Endodermal cell (in vitro differentiated cells): ENCODE measurements at places on chromosomes 2 and 18. TPM values are rescaled to one million over a fixed set of nuclear protein-coding genes. Genes with fewer than 3 reads are reported as not detected.

The TMEFF2 gene
- not detected in 3 replicates for total RNA-seq

The CPO gene
- total RNA-seq = 0.42 to 0.95 TPM (median 0.70 TPM) in 3 replicates

- no peaks in the 10 kb centered on the region for H3K27me3 ChIP-seq
- no peaks in the 10 kb centered on the region for H3K4me1 ChIP-seq
- H3K4me3 ChIP-seq = no peak overlapping the region
- H3K36me3 ChIP-seq = no peaks in the 10 kb centered on the region
- no peak overlapping the region for H3K27ac ChIP-seq
- DNase-seq = no peak
These were observed 268.5 kb downstream of the CELF4 start for GRCh38 chr18:37297106-37297505.

DNA sequence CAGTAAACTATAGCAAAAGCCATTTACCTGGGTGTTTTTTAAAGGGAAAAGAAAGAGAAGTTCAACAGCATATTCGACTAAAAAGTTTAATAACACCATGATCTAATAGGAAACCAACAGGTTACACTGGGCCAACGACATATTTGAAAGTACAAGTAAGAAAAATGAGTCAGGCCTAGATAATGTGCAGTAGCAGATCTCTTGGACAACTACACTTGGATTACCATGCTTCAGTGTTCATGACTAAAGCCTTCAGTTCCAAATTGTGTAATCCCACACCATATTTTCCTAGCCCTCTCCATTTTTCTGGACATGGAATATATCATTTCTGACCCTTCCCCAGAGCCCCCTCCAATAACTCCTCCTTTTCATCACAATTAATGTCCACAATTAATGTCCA lies 39.1 kb upstream of the FIGN start:
- no peak overlapping the region for H3K4me3 ChIP-seq
- no peaks in the 10 kb centered on the region for H3K36me3 ChIP-seq
- no peak for DNase-seq
- H3K4me1 ChIP-seq = no peaks in the 10 kb centered on the region

- H3K27me3 ChIP-seq = no peaks in the 10 kb centered on the region
- H3K4me1 ChIP-seq = peaks cover 10% of the 10 kb centered on the region
- H3K4me3 ChIP-seq = no peak overlapping the region
- H3K36me3 ChIP-seq = peaks cover 42% of the 10 kb centered on the region
These were observed 1.7 kb upstream of the VAMP5 start for GRCh38 chr2:85582492-85582891.

DNA sequence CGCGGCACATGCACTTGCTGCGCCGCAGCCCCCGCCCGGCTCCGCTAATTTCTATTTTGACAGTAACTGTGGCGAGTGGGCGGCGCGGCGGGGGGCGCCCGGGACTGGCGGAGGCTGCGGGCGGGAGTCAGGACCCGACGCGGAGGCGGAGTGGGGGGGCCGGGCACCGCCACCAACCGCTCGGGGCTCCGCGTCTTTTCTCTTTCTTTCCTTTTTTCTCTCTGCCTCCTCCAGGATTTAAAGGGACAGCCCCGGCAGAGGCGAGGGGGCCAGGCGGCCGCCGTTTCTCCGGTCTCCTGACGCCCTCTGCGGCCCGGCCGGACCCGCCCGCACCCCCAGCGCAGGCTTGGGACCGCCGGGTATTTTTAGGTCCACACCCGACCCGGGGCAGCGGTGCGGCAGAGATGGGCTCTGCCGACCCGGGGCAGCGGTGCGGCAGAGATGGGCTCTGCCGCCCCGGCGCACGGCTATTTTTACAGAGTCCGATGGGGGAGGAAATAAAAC lies 460 bp upstream of the ZBTB7C start:
- H3K36me3 ChIP-seq = no peaks in the 10 kb centered on the region
- H3K4me1 ChIP-seq = no peaks in the 10 kb centered on the region
- no peak overlapping the region for H3K27ac ChIP-seq
- peak; percentile 80 for DNase-seq
- H3K27me3 ChIP-seq = peaks cover 69% of the 10 kb centered on the region

- no peaks in the 10 kb centered on the region for H3K36me3 ChIP-seq
- no peaks in the 10 kb centered on the region for H3K4me1 ChIP-seq
- H3K27me3 ChIP-seq = peaks cover 33% of the 10 kb centered on the region
- H3K27ac ChIP-seq = no peak overlapping the region
These were observed 201.9 kb upstream of the NT5C1B start for GRCh38 chr2:18791172-18791797.

DNA sequence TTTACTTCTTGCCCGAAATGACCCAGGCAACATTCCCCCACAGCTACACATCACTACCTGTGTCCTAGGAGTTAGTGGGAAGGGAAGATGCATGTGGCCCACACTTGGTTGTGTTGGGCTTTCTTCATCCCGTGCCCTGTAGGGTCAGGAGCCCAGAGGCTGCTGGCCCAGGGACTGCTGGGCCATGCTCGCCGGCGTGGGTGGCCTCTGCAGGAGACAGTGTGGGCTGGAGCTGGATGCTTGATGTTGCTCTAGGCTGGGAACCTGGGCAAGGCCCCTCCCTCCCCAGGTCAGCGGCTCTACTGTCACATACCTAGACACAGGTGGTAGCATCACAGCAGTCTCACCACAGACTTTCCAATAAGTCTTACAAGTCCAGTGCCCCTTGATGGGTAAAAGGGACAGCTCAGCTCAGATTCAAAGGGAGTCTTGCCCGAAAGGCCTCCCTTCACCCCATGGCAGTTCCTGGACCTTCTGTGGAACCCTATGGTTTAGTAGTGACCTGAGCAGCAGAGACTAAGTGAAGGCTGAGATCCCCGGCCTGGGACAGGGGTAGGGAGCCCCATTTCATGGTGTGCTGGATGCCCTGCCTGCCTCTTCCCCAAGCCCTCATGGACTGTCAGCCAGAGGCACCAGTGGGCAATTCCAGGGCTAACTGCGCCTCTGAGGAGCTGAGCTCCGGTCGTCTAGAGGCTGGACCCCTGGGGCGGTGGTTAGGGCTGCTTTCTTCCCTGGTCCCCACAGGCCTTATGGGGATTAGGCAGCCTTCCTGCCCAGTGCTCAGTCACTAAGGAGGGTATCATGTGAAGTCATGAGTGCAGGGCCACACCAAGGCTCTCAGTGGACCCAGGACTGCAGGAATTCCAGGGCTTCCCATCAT lies 45.4 kb upstream of the FAHD2A start:
- DNase-seq = peak; percentile 16
- H3K4me3 ChIP-seq = no peak overlapping the region
- no peaks in the 10 kb centered on the region for H3K27me3 ChIP-seq
- H3K36me3 ChIP-seq = no peaks in the 10 kb centered on the region
- H3K27ac ChIP-seq = no peak overlapping the region

GRCh38 chr2:30146337-30147195 lies at the start of gene YPEL5:
Gene YPEL5 (plus strand): TSS chr2:30147007. CDS start chr2:30156652, 9,645 bp downstream.
- H3K27me3 ChIP-seq = no peaks in the 10 kb centered on the region
- peaks cover 13% of the 10 kb centered on the region for H3K4me1 ChIP-seq
- H3K36me3 ChIP-seq = peaks cover 13% of the 10 kb centered on the region
- peak; percentile 100 for DNase-seq
- peak within 1 kb of the TSS; percentile 95 for H3K4me3 ChIP-seq

- peaks cover 63% of the 10 kb centered on the region for H3K36me3 ChIP-seq
- H3K27ac ChIP-seq = no peak overlapping the region
- H3K4me1 ChIP-seq = no peaks in the 10 kb centered on the region
These were observed 18.2 kb downstream of the UGGT1 start for GRCh38 chr2:128109243-128109642.

- H3K27me3 ChIP-seq = no peaks in the 10 kb centered on the region
- H3K36me3 ChIP-seq = no peaks in the 10 kb centered on the region
- DNase-seq = no peak
- H3K27ac ChIP-seq = no peak overlapping the region
- no peaks in the 10 kb centered on the region for H3K4me1 ChIP-seq
These were observed 50.3 kb downstream of the ITGB1BP1 start for GRCh38 chr2:9373047-9373446.
